ENCODE measurements at places on chromosomes 7 and 10.

DNA sequence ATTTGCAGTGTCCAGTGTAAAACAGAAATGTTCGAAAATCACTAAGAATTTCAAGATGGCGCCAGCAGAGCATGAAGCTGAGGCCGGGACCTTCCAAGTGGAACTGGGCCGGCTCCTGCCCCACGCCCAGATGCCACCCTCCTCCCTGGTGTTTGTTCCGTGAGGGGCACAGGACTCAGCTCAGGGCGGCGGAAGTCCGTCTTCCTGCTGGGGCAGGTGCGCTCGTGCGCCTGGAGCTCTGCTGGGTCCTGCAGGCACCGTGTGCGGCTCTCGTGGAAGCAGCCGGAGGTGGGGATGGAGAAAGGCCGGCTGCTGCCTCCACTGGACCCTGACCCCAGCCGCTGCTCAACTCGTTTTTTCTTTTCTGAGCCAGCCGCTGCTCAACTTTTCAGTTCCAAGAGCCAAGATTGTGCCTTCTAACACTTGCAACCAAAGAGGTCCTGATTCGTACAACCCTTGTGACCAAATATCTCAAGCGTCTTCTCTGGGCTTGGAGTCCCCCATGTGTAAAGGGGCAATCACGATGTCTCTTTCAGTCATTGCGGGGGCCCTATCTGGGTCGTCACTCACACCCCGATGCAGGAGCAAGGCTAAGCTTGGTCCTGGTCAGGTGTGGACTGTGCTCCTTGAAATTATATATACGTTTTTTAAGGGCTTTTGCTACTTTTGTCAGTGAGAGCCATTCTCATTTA is 334.4 kb downstream of the ADARB2 start:
- no peak for DNase-seq

- no peak for DNase-seq
Measured at GRCh38 chr7:24052572-24053260, 231.3 kb upstream of the NPY start.

GRCh38 chr7:108603656-108604306 is 34.1 kb downstream of the DNAJB9 start:
- no peak for DNase-seq

DNA sequence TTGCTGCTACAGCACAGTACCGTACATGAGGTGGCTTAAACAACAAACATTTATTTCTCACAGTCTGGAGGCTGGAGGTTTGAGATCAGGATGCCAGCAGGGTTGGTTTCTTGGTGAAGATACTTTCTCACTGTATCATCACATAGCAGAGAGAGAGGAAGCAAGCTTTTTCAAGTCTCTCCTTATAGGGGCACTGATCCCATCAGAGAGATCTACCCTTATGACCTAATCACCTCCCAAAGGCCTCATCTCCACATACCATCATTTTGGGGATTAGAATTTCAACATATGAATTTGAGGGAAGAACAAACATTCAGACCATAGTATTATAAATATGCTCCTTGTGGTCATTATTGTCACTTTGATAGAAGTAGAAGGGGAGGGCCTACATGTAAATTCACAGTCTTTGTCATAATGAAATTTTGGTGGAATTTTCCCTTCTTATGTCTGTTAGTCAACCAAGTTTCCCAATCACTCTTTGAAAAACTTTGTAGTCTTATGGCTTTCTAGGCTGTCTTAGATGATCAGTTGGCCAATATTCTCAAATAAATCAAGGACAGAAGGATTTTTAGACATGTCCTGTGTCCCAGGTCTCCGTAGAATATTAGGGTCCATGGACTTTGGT is 606.2 kb downstream of the LRMDA start:
- DNase-seq = peak; percentile 62

DNA sequence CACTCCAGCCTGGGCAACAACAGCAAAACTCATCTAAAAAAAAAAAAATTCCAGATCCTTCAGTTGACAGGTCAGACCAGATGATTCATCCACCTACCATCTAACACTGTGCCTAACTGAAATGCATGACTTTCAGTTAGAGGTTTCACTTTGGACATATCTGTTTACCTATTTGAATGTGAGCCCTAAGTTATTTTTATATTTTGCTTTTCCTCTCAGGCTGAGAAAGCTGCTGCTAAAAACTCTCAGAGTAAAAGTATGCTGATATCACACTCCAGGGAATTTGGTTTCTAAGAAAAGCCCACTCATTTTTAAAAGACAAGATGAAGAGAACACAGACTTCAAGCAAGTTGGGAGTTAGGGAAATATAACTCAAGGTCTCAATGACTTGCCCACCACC is 126.0 kb downstream of the SGMS1 start:
- peak; percentile 8 for DNase-seq

- DNase-seq = no peak
Measured at GRCh38 chr10:126425032-126425431, 36.8 kb upstream of the ADAM12 start.

DNA sequence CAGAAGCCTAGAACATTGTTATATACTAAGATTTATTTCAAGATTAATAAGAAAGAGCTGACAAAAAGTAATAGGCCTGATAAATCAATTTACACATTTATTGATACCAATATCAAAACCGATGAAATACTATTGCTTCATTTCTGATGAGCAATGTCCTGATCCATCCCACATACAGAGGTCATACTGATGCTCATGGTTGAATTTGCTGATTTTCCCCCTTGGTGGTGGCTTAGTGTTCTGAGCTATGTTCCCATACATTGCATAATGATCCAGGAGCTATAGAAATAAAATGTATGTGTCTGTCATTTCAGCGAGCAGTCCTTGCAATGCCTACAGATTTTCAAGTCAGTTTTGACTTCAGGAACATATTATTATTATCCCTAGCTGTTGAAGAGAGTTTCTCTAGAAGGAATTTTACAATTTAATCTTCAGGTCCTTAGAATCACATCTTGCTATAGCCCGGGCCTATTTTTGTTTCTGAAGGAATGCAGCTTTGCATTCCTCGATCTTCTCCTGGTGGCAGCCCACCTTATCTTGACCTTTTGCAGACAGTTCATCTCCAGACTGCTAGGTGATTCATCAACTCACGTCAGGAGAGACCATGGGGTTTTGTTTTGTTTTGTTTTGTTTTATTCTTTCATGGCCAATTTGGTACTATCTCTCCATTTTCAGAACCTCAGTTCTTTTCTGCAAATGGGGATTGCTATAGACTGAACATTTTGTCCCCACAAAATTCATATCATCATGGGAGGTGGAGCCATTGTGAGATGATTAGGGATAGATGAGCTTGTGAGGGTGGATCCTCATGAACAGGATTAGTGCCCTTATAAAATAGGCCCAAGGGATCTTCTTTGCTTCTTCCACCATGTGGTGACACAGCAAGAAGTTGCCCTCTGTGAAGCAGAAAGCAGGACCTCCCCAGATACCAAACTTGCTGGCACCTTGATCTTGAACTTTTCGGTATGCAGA is 465.6 kb upstream of the IGFBP3 start:
- no peak for DNase-seq

DNA sequence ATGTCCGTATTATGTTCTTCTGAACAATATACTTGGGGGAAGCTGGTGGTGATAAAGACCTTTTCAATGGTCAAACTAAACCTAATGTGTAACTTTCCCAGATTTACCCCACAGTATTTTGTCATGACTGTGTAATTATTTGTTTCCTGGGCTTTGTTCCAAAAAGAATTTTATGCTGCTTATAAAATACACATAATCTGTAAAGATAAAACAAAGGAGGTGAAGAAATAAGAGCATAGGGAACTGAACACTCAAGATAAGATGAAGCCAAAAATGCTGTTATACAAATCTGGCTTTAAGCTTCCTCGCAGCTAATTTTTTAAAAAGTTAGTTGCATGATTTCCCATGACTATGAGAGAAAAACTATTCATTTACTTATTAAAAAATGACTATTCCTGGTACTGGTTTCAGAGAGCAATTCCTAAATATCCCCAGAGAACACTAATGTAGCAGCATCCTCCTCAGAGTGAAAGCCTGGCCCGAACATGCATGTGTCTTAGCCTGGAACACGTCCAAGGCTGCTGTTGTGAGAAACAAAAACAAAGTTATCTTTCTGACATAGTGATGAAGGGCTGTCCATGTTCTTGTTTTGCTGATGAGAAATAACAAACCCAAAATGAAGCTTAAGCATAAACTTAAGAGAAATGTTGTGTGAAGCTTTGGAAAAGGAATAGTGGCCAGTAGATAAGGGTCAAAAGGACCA is 33.9 kb downstream of the MALSU1 start:
- DNase-seq = no peak

- DNase-seq = no peak
Measured at GRCh38 chr7:128867842-128868623, 5.4 kb downstream of the ATP6V1F start.

DNA sequence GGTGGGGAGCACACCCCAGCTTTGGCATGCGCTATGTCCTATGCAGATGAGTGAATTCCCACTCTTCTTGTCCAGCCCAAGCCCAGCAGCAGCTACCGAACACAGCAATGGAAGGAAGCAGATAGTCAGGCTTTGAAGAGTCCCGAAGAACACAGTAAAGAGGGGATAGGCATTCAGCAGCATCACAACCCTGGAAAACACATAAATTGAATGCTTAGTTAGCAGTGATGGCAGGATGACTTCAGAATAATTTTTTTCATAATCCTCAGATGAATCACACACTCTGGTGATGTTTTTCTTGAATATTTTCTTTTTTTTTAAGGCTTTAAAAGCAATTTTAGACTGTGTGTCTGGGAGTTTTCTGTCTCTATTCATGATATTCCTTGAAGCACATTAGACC is 95.8 kb downstream of the CFAP58 start:
- no peak for DNase-seq

GRCh38 chr7:147412109-147412508 is 1178.5 kb upstream of the C7orf33 start:
- no peak for DNase-seq

- no peak for DNase-seq
Measured at GRCh38 chr7:72445580-72445979, 33.4 kb upstream of the CALN1 start.

DNA sequence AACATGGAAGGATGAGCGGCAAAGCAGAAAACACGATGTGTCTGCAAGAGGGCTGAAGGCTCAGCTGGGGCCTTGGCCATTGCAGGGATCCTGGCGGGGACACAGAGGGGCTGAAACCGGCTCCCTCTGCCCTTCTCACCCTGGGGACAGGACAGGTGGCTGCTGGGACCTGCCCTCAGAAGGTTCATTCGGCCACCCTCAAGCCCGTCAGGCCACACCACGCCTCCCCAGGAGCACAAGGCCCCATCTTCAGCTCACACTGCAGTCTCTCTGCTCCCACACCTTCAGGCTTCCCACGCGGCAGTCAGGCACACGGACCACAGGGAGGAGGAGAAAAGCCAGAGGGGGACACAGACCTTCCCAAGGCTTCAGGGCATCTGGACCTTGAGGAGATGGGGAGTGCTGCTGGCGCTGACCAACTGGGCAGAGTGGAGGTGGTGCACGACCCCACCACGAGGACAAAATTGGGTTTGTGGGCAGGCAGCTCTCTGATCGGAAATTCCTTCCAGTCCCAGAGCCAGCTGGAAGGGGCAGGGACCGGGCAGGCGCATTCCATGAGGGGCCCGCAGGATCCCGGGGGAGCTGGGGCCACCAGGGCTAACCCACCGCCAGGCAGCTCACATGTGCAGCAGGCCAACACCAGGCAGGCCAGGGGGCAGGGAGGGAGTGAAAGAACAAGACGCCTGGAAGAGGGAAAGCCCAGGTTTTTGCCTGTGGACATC is 104.0 kb downstream of the MAD1L1 start:
- DNase-seq = no peak

DNA sequence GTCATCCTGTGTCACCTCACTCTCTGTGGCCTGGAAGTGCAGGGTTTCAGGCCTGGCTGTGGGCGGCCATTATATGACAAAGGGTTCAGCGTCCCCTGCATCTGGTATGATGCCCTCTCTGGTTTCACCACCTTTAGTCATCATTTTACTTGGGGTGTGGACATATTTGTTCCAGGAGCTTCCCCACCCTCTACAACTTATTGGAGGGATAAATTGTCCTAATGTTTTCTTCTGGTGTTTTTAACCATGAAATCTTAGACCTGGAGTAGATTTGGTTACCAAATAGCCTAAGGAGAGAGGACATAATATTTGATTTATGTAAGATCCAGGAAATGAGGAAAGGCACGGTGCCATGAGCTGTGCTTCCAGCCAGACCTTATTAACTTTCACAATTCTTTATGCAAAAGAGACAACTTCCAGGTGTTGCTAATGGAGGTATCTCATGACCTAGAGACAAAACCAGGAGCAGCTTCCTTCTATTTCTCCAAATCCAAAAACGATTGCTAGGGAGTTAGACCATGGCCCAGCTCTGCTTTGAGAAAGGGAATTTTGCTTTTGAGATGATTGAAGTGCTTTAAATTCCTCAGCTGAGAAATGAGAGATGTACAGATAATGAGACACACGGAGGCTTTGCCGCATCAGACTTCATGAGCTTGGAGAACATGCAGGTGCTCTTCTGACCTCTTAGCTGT is 20.9 kb downstream of the WBP1L start:
- no peak for DNase-seq

DNA sequence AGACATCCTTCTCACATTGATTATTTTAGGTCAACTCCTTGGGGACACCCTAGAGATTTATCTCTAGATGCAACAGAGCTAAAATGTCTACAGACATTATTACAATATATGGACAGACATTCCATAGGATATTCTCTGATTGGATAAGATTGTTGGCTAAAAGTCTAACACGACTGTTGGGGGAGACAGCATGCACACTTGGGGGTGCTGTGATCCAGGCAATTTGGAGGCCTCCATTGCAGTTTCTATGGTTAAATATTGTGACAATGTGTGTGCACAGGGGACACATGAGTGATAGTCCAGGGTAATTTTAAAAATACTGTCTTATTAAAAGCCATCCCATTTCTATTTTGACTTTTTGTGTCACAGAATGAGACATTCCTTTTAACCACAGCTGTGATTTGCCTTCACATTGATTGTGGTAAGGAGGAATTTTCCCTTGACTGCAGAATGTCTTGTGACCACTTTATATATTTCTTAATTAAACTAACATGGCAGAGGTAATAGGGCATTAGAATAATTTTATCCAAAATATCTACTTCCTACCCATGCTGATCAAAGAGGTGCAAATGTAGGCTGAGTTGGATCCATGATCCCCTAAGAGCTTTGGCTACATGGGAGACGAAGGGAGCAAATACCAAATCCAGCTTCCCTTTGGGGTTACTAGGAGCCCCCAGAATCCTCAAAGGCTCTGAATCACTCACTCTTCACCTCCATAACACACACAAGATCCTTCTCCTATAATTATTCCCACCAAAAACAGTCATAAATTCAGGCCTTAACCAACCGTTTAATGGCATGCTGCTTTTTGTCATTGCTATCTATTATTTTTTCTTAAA is 7.3 kb downstream of the TFPI2 start:
- DNase-seq = no peak

GRCh38 chr10:70997236-70997635 is 108.9 kb upstream of the PCBD1 start:
- no peak for DNase-seq

GRCh38 chr7:27099453-27100370 is 2.8 kb downstream of the HOXA2 start:
- no peak for DNase-seq

- no peak for DNase-seq
Measured at GRCh38 chr10:44233561-44234482, 151.1 kb downstream of the CXCL12 start.

DNA sequence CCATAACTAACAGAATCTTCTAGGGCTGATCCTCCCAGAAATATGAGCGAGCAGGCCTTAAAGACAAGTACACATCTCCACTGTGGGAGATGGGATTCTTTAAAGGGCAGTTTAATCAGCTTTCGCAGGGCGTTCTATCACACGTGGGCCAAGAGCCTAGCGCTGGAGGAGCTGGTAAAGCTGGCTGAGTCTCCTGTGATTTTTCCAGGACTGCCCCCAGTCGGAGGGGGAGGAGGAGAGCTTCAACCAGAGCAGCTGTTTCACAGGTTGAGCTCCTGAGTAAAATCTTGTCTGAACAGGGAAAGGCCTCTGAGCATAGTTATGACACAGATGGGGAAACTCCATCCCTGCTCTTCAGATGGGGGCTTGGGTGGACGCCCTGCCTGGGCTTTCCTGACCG is 87.0 kb downstream of the ZNF365 start:
- no peak for DNase-seq

Data from suppressor macrophage treated with lipopolysaccharide for 4 hours (primary cell).